ENCODE measurements at places on chromosomes 13 and 19. TPM values are rescaled to one million over a fixed set of nuclear protein-coding genes. Genes with fewer than 3 reads are reported as not detected.

ZNF835 gene
- 0.51 TPM for total RNA-seq

SWSAP1 gene
- total RNA-seq, result 1.1 TPM

DNA sequence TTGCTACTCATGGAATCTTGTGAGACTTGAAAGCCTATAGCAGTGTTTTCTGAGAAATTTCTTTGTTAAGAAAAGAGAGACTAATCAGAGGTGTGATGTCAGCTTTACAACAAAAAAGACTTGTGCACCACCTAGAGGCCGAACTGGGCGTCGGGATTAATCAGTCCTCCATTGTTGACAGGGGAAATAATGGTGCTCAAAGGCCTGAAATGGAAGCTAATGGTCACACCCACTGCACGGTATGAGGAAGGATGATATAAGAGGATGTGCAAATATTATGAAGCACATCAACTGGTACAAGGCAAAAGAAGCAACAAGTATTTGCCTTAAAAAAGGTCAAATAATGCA lies 480.2 kb upstream of the MIR17HG start:
- peak; percentile 64 for DNase-seq

DNA sequence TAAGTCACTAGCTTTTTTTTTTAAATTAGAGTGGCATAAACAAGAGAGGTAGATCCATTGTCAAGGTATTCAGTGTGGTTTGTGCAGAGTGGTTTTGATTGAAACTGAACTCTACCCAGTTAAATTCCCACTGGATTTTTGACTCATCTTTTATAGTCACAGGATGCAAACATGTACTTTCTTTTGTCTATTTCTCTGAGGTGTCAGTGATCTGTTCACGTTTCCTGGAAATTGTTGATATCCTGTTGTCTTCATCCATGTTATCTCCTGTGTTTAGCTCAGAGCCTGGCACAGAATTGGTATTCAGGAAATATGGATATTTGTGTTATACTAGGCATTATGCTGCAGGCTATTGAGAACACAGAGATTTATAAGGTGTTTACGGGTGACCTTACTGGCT lies 119.7 kb downstream of the PCCA start:
- DNase-seq, result peak; percentile 76

All from dermis microvascular lymphatic vessel endothelial cell (primary cell).